Tibial nerve (tissue), 4 donors: ENCODE measurements at places on chromosomes 7 and 10.

- DNase-seq: no peak
These were observed 2.9 kb downstream of the RBP4 start for GRCh38 chr10:93598157-93598556.

- DNase-seq: no peak
These were observed 34.8 kb upstream of the DMBT1 start for GRCh38 chr10:122525788-122526187.

GRCh38 chr10:5418584-5418983 is 6.2 kb downstream of the NET1 start:
- DNase-seq: no peak

DNA sequence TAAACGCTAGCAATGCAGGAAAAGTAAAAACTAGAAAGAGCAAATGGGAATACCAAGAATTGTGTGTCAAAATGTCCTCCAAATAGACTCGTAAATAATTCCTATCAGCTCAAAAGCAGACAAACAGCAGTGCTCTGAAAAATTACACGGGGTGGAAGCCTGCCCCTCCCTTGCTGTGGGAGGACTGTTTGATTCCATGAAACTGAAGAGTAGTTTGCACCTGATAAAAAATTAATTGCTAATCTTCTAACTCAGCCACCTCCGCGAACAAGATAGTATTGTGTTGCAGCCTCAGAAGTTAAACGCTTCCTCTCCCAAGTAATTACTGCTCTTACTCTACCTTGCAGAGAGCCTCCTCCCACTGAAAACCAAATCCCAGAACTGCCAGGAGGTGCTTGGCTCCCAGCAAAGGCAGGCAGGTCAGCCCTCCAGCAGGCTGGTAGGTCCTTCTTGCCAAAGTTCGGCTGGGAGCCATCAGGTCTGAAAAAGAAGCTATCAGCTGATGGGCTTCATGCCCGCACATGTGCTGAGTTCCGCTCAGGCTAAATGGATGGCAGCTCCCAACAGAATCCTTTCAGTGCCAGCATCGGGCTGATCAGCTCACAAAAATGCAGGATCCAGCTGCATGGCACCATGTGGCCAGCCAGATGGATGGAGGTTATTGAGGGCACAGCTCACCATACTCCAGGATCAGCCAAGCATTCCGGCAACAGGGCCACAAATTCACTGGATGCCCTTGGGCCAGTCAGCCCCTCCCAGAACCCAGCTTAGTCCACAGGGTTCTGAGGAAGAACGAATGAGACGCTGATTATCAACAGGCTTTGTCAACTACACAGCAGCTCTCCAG is 37.1 kb downstream of the MAD1L1 start:
- no peak for DNase-seq

DNA sequence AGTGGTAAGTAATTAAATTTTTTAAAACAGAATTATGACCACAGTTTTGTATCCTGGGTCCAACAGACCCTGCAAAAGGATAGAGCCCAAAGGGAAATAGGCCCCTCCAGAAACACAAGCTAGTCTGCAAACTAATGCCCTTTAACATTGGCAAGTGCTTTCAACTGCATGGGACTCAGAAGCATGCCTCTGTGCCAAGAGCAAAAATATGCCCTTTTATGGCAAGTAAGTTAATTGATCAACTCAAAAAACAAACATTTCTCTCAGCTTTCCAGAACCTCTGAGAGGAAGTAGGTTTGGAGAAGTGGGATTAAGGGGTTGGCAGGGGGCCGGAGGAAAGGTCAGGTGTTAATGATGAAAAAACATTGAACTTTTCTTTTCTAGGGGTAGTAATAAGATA is 186.6 kb upstream of the PRSS1 start:
- no peak for DNase-seq

DNA sequence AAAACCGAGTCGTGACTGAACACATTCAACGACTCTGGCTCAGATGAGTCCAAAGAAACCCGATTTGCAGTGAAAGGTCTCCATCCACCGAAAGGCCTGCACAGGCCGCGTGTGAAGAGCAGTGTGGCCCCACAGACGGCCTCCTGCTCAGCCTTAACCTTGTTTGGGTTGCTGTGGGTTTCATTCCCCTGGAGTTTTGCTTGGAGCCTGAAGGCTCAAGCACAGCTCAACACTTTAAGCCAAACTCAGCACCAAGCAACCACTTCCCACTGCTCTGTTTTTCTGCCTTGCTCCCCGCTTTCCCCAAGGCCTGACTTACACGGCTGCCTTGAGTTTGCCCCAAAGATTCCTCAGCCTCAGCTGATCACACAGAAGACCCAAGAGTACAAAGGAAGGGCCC is 398.2 kb upstream of the NFE2L3 start:
- no peak for DNase-seq

DNA sequence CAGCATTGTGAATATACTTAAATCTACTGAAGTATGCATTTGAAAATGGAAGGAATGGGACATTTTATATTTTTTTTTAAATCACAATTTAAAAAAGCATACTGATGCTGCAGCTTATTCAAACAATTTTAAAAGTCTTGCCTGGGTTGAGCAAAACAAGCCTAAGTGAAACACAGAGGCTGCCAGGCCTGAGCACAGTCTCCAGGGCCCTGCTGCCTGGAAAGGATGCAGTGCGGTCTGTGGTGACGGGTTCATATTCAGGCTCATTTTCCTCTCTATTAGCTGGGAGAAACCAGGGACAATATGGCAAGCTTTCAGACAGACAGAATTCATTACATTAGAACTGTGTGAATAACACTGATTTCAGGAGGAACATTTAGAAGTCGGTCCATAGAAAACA is 251.9 kb downstream of the COBL start:
- no peak for DNase-seq
